WTC11 (cell line): ENCODE measurements at places on chromosomes 7 and 10.

DNA sequence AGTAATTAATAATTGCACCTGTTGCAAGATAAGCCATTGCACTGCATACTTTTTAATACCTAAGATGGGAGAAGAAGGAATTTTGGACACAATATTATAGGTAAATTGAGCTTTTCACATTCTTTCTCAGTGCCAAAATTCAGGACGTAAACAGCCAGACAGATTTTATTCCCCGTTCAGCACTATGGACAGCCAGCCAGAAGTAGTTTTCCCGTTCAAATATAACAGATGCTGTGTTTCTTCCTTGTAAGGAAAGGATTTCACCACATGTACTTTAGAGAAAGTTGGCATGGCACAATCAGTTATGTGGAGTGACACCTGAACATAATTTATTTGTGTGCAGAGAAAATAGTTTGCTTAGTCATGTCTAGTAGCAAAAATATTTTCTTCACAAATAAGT, 34.8 kb downstream of the SEMA3E start:
- DNase-seq: no peak

DNA sequence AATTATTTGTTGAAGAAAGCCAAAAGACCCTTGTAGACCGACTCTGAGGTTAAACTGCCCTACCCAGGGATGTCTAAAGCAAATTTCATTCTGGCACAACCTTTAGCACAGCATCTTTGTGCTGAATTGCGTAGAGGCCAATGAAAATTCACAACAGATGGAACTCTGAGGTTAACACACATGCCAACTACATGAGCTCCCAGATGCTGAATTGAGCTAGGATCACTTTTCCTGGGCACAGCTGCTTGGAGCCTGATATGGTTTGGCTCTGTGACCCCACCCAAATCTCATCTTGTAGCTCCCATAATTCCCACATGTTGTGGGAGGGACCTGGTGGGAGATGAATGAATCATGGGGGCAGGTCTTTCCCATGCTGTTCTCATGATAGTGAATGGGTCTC, 158.0 kb upstream of the PTN start:
- DNase-seq: no peak

DNA sequence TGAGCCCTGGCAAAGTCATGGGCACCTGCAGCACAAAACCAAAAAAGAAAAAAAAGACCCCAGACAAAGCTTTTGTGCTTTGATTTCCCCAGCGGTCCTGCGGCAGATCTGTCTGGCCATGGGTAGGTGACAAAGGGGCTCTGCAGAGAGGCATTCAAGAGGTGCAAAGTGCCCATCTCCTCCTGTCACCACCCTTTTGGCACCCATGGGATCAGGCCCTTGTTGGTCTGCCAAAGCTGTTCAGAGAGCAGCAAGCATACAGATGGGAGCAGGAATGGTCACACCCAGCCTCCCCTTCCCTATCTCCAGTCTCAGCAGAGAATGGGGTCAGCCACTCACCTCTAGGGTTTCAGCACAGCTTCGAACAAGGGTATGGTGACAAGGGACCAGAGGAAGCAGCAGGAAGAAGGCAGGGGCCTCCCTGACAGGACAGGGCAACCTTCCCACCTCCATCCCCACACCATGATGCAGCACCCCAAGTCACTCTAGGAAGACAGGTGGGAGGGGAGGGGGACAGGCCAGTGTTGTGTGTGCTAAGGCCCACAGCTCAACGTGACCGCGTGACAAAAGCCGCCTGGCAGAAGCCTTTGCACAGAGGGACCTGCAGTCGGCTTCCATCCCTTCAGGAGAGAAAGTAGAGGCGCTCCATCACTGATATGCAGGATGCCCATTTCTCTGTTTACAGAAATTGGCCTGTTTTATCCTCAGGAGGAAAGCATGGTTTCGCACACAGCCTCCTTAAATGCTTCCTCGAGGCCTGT, 6.3 kb downstream of the CAMK2G start:
- DNase-seq: no peak

DNA sequence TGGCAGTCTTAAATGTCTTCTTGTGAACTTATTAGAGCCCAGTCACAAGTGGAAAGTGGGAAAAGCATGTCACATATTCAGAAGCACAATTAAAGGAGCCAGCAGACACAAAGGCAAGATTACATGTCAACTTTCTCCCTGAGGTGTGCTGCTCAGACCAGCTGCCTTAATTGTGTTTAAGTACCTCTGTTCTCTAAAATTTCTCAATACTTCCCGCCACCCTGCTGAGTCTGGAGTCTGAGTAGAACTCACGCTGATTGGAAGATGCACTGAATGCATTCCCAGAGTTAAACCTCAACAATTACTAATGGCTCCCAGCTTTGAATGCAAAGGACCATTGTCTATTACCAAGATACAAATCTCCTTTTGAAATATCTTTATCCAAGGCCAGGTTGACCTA, 166.4 kb upstream of the COBL start:
- DNase-seq: no peak

- DNase-seq: no peak
These were observed 35.1 kb downstream of the RNF32 start for GRCh38 chr7:156675721-156676120.
